ENCODE measurements at places on chromosomes 6 and 20. TPM values are rescaled to one million over a fixed set of nuclear protein-coding genes. Genes with fewer than 3 reads are reported as not detected.

- H3K27me3 ChIP-seq = no peaks in the 10 kb centered on the region
- no peak overlapping the region for H3K4me3 ChIP-seq
- no peaks in the 10 kb centered on the region for H3K4me1 ChIP-seq
- DNase-seq = no peak
- no peak overlapping the region for H3K27ac ChIP-seq
- H3K36me3 ChIP-seq = no peaks in the 10 kb centered on the region
These were observed 139.5 kb downstream of the C6orf58 start for GRCh38 chr6:127716465-127716864.

GRCh38 chr6:45377043-45377553, 636 bp downstream of the SUPT3H start:
- no peaks in the 10 kb centered on the region for H3K36me3 ChIP-seq
- no peak for DNase-seq
- H3K4me3 ChIP-seq = peak overlapping the region; percentile 87

TFAP2C gene
- total RNA-seq = 1.9 TPM

DNA sequence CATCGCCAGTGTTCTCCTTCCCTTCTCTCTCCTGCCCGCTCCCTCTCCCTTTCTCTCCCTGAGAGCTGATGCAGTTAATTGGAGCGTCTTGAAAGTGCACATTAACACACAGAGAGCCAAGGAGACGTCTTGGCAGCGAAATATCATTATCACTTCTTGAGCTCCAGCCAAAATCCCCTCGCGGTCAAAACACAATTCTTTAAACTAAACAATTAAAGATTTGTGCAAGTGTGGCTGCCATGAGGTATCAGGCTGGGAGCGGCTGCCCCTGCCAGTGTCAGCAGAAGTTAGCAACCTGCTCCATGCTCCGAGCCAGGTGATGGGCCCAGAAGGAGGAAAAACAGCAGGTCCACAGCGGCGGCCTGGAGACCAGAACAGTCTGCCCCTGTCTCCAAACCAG, 100.9 kb upstream of the FOXP4 start:
- no peak overlapping the region for H3K27ac ChIP-seq
- no peaks in the 10 kb centered on the region for H3K27me3 ChIP-seq
- H3K4me1 ChIP-seq = peaks cover 29% of the 10 kb centered on the region
- DNase-seq = no peak

SERPINB1 gene
- 15.0 TPM for total RNA-seq

GRCh38 chr6:13488896-13489237, 1.5 kb upstream of the GFOD1 start:
- no peaks in the 10 kb centered on the region for H3K27me3 ChIP-seq
- no peaks in the 10 kb centered on the region for H3K36me3 ChIP-seq
- peak; percentile 43 for DNase-seq
- H3K4me3 ChIP-seq = no peak overlapping the region
- no peak overlapping the region for H3K27ac ChIP-seq

C6orf52 gene
- total RNA-seq = 14.3 TPM
